ENCODE measurements at places on chromosomes 3 and 15.

DNA sequence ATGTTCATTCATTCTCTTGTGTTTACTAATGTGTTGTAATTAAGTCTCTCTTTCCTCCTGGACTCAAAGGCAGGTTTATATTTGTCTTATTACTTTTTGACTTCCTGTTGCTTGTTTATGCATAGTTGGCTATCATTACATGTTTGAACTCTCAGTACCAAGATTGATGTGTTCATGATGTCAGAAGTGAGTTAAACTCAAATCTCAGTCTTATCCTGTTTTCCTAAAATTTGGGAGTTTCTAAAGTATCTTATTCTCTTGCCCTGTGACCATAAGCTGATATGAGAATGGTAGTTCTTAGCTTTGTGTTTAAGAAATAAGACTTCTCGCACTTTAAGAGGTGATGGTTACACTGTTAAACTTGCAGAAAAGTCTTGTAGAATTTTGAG lies 5.2 kb downstream of the GLCE start:
- no peak for DNase-seq

DNA sequence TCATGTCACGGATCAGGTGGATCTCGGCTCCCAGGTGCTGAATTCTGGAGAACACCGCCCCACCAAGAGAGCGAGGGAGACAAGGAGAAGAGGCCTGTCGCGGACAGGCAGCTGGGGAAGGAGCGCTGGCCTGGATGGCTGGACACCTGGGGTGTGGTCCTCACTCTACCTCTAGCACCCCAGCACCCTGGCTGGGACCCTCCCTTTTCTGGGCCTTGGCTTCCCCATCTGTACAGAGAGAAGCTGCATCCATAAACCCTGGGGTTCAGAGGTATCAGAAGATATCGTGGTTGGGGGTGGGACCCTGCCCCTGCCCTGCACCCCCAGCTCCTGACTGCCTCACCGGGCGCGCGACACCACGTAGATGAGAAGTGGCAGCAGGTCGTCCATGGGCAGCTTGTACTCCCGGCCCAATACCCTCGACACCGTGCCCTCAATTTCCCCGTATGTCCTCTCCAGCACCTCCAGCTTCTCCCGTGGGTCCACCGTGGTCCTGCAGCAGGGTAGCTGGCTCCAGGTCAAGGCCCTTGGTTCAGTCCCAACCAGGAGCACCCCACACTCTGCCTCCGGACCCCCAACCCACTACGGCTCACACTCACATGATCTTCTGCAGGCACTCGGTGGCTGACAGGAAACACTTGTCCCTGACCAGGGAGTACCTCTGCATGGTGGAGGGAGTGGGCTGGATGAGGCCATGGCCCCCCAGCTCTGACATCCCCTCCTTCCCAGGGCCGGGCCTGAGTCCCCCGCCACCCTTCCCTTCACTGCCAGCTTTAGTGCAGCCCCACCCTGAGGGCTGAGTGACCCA lies 21.7 kb downstream of the ALS2CL start:
- no peak for DNase-seq

- DNase-seq, result no peak
Measured at GRCh38 chr3:14533457-14533958, 6.6 kb downstream of the GRIP2 start.

DNA sequence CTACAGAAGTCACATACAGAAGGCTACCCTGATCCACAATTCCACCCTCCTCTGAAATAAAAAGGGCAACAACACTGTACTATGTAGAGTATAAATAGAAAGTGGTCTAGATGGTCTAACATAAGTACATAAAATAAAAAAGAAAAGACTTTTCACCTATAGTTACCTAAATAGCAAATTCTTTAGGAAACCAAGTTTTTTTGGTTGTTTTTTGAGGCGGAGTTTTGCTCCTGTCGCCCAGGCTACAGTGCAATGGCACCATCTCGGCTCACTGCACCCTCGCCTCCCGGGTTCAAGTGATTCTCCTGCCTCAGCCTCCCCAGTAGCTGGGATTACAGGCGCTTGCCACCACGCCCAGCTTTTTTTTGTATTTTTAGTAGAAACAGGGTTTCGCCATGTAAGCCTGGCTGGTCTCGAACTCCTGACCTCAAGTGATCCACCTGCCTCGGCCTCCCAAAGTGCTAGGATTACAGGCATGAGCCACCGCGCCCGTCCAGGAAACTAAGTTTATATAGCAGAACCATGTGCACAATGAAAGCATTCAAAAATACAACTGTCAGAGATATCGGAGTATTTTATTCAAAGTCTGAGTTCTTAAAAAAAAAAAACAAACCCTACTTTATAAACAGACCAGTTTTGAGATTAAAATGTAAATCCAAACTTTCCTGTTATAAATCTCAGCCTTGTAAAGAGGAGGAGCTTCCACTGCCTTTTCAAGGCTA lies 1.7 kb downstream of the SIN3A start:
- DNase-seq, result no peak

- no peak for DNase-seq
Measured at GRCh38 chr3:31016196-31016595, 121.7 kb upstream of the GADL1 start.

DNA sequence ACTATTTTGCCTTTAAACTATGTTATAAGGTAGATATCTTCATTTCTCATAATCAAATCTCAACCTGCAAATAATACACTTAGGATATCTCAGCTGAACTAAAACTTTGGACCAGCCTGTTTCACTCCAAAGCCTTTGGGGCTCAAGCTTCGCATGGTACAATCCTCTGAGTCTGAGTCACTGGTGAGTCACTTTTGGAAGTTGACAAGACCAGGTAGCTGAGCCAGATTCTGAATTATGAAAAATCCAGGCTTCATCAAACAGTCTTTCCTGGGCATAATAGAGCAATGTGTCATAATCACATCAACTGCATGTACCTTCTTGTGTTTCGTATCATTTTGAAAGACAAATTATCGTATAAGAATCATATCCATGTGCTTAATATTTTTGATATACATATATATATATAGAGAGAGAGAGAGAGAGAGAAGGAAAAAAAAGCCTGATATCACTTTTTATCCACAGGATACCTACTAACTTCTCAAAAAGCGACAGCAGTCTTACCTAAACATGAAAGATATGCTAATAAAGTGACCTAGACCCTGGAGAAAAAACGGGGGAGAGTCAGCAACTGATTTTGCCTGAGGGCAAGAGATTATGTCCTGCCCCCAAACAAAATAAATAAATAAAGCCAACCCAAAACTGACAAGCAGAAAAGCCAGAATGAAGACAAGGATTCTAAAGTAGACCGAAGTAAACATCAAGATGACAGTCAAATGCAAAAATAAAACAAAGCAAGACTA lies 263.9 kb upstream of the TGFBR2 start:
- DNase-seq, result peak; percentile 91

DNA sequence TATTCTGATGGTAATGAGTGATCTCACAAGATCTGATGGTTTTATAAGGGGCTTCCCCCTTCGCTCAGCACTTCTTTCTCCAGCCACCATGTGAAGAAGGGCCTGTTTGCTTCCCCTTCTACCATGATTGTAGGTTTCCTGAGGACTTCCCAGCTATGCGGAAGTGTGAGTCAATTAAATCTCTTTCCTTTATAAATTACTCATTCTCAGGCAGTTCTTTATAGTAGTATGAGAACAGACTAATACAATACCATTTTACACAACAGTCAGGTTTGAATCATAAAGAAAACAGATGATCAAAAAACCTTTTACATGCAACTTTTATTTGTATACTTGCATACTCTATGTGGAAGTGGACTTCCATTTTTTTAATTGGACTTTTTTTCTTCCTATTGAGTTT lies 46.7 kb upstream of the CBLB start:
- DNase-seq, result no peak

DNA sequence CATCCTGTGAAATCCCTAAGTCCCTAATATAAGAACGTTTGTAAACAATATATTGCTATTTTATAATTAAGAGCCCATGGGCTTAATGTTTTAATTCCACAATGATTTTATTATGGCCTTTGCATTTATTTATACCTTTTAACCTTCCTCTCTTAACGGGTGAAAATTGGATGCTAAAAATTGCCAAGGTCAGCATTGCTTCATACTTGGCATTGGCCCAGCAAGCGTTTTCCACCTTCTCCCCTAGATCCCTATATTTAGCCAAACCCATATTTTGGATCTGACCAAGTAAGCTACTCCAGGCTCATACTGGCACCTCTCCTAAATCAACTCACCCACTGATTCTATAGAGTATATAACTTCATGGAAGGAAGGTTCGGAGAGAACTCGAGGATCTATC lies 188.0 kb upstream of the NR2F2 start:
- no peak for DNase-seq

DNA sequence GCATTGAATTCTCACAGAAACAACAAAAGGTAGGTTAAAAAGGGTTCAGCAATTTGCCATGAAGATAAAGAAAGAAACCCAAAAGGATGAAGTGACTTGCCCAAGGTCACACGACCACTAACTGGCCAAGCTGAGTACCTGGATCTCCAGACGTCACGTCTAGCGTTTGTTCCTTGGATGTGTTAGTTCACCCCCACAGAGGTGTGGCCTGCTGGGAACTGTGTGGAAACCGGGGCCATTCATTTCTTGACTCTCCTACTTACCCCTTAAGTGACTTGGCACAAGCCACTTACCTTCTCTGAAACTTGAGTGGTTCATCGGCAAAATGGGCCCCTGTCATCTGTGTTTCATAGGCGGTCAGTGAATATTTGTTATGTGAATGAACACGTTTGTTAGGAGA lies 244.3 kb upstream of the SLCO3A1 start:
- no peak for DNase-seq

Measured in non-pigmented ciliary epithelial cell (primary cell).